ENCODE measurements at places on chromosomes 12 and 14.

- DNase-seq: no peak
Measured at GRCh38 chr14:56081139-56081538, 37.1 kb upstream of the PELI2 start.

DNA sequence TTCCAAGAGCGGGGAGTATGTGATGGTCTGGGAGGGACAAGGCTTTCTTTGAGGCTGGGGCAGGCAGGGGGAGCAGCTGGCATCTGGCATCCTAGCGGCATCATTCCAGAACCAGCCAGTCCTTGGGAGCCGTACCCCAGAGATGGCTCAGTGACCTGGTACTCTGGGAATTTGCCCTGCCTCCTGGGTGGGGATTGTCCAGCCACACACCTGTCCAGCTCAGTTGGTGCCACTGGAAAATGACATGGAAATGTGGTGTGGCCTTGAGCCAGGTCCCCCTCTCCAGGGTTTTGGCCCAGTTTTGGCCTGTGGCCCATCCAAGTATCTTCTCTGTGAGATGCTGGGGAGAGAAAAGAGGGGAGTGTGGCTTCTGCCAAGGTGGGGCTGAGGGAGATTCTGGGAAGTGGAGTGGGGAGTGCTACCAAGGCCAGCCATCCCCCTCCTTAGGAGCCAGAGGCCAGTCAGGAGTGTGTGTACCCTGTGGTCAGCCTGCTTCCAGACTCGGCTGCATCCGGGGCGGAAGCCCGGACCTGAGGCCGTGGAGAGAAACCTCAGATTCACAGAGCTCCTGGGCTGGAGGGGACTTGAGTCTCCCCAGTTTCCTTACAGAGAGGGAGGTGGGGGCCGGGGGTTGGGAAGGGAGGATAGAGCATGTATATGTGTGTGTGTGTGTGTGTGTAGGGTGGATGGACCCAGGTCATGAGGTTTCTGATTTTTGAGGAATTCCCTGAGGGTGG, 14.7 kb upstream of the KRT80 start:
- DNase-seq: no peak

GRCh38 chr14:100108042-100108825, 43.0 kb downstream of the EVL start:
- DNase-seq: peak; percentile 80

DNA sequence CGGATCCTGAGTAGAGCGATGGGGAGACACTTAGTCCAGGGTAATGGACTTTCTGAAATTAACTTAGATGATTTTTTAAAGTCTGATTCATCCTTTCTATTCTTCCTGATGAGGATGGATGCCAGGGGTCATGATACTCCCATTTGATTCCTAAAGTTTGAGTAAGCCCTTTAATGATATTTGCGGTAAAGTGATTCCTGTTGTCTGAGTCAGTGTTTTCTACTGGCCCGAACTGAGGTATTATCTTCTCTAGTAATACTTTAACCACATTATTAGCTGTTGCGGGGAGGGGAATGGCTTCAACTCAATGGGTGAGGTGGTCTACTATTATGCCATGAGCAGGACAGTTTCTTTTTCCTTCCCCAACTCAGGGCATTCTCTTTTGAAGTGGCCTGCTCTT, 111.6 kb downstream of the RIN3 start:
- DNase-seq: no peak

- DNase-seq: no peak
Measured at GRCh38 chr12:132106921-132107320, 37.2 kb downstream of the DDX51 start.

GRCh38 chr14:47346849-47347248, 328.6 kb downstream of the MDGA2 start:
- DNase-seq: no peak

DNA sequence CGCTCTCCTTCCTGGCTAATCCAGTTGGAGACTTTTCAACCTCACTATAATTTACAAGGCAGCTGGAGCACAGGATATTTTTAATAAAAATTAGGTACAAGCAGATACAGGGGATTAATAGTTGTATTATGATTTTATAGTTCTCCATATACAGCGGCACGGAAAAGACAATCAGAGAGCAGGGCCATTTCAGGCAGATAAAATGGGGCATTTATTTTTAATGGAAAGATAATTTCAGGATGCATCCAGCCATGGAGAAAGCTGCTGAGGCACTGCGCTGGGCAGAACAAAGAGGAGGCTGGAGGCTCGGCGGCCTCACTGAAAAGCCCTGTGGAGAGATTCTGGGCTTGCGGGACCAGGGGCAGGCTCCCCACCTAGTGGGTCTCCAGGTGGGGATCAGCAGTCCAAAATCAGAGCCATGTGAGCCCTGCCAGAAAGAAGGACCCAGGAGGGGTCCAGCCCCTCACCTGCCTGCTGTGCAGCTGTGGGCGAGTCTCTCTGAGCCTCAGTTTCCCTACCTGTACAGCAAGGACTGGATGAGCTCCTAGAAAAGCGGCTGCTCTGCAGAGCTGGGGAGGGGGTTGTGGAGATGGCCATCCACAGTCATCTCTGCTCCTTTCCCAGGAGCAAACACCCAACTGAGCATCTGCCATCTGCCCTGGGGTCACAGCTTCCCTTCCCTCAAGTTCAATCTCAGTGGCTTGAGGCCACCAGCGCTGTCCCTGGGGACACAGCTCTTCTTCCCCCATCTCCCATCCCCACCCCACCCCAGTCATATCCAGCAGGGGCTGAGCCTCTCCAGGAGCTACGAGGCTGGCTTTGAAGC, 23.9 kb upstream of the C14orf180 start:
- DNase-seq: no peak

GRCh38 chr12:69985656-69986055, 160.6 kb downstream of the MYRFL start:
- DNase-seq: no peak

DNA sequence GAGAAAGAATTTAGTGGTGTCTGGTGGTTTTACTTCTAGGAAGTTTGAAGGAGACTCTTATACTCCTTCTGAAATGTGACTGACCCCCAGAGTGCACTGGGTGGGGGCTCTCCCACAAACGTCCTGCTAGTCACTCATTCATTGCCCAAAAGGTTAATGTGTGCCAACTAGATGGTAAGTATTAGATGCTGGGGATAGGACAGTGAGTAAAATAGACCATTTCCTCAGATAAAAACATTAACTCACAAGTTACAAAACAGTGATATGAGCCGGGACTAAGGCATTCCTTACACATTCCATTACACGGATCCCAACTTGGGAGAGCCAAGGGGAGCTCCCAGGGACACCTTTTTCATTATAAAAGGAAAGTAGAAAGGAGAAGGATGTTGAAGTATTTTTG, 185.1 kb downstream of the ATXN7L3B start:
- DNase-seq: no peak

- no peak for DNase-seq
Measured at GRCh38 chr12:103748002-103748401, 93.0 kb downstream of the NT5DC3 start.
